ENCODE measurements at places on chromosomes 1 and 21.

DNA sequence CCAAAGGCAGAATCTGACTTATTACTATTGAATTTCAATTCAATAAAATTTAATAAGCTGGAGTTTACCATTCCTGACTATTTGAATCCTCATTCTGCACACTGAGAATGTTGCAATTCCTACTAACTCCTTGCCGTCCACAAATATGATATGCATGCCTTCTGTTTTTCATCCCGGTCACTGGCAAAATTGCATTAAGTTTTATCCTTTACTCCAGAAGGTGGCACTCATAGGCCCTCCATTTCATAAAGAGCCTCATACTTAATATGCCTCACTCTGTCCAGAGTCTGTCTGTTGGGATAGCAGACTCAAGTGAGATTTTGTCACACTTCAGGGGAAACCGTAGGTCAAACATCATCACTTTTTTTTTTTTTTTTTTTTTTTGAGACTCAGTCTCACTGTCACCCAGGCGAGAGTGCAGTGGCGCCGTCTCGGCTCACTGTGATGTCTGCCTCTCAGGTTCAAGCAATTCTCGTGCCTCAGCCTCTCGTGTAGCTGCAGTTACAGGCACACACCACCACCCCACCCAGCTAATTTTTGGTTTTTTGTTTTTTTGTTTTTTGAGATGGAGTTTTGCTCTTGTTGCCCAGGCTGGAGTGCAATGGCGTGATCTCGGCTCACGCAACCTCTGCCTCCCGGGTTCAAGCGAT is 27.3 kb downstream of the F11R start:
- DNase-seq = peak; percentile 56

- DNase-seq = peak; percentile 25
These were observed 27.7 kb downstream of the CR1L start for GRCh38 chr1:207672522-207673130.

DNA sequence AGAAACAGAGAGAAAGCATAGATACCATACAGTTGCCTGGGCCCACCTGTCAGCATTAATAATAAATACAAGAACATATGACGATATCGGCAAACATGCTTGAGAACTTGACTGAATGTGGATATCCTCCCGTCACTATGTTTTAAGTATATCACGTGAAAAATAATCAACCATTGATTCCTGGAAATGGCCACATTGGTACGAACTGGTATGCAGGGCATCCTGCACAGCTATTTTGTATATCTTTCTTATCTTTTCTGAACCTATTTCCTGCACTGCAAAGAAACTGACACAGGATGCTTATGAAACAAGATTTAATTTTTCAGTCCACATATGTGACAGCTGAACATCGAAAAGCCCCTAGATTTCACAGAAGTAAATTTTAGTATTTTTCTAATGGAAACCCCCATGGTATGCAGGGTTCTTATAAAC is 22.8 kb upstream of the RGS1 start:
- DNase-seq = no peak

DNA sequence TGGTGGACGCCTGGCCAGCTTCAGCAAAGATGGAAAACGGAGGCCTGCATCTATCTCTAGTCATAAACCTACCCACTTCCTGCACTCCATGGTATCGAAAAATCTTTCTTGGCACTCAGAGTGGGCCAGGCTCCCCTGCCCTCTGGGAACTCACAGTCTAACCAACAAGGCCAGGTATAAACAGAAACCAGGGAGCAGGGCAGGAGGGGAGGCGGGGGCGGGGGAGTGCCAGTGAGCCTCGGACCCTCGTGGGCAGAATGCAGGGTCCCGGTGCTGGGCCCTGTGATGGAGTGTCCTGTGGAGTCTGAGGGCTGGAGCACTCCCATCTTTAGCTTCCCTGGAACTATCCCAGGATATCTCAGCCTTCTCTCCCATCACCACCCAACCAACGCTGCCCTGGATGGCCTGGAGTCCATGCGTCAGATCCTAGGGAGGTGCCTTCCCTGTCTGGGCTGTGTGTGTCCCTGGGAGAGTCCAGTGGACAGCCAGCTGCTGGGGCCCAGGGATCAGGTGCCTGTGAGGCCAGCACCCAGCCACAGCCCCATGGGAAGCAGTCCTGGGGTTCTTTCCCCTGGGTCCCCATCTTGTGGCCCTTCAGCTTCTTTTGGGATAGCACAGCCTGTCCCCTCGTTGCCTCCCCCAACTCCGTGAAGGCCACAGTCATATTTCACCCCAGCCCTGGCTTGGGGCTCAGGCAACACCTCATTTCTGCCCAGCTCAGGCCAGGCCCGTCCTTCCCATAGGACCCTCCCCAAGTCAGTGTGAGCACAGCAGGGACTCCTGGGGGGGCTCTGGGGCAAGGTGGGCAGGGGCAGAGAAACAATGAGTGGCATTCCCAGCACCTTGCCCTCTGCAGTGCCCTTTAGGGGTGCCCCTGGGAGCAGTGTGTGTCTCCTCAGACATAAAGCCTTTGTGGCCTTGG is 1.1 kb upstream of the EPS8L3 start:
- no peak for DNase-seq

Measured in brain microvascular endothelial cell (primary cell).